ENCODE measurements at places on chromosomes 7 and 10.

DNA sequence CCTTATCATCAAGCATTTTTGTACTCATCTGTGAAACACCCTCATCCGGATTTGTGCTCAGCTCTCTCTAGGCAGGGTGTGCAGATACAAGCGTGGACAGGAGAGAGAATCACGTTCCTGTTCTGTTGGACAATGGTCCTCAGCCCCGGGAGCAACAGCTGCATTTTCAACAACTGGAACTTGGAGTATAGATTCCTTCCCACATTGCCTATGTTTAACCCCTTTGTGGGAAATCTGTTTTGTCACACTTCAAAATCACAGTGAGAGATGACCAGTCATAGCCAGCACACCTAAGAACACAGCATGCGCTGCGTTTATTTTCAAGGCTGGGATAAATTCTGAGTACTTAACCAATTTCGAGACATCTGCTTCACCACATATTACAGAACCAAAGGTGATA lies 32.5 kb downstream of the MAP3K8 start:
- no peak for DNase-seq

- DNase-seq = no peak
These were observed 56.7 kb upstream of the ELN start for GRCh38 chr7:73971322-73971703.

DNA sequence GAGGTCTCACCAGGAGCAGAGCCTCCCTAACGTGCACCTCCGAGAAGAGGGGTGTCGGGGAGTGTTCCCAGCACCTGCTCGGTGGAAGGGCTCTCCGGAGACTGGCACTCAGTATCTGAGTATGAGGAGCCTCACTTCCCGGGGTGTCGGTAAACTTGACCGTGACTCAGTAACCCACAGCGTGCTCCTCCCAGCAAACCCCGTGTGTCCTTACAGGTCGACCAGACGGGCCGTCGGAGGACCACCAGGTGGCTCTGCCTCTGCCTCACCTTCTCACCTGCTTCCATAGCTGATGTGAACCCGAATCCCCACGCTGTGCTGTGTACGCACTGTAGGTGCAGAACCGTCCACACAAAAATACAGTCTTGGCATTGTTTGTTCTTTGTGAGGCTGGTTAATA lies 29.0 kb upstream of the KNDC1 start:
- DNase-seq = no peak

- no peak for DNase-seq
These were observed 68.2 kb upstream of the RPA3 start for GRCh38 chr7:7786595-7786994.

GRCh38 chr7:68733219-68734153 lies 864.8 kb upstream of the AUTS2 start:
- DNase-seq = peak; percentile 6

GRCh38 chr7:94913391-94913790 lies 6.0 kb downstream of the PPP1R9A start:
- DNase-seq = no peak

GRCh38 chr10:88781206-88781605 lies 21.3 kb upstream of the LIPM start:
- DNase-seq = no peak

- no peak for DNase-seq
These were observed 10.2 kb downstream of the PLEKHA8 start for GRCh38 chr7:30038196-30038980.

DNA sequence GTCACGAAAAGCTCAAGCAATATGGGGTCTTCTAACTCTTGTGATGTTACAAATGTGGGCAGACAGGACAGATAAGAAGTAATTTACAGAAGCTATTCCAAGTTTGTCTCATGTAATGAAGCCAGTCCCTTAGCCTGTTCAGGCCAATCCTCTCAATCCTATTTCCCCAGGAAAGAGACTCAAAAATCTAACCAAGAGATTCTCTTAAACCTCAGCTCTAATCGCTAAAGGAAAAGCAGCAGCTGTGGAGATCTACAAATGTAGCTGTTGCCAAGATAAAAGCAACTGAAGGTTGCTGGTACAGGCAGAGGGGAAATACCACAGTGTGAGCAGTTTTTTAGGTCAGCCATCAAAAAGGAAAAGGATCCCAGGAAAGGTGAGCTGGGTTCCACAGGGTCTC lies 39.3 kb downstream of the ANK3 start:
- no peak for DNase-seq

DNA sequence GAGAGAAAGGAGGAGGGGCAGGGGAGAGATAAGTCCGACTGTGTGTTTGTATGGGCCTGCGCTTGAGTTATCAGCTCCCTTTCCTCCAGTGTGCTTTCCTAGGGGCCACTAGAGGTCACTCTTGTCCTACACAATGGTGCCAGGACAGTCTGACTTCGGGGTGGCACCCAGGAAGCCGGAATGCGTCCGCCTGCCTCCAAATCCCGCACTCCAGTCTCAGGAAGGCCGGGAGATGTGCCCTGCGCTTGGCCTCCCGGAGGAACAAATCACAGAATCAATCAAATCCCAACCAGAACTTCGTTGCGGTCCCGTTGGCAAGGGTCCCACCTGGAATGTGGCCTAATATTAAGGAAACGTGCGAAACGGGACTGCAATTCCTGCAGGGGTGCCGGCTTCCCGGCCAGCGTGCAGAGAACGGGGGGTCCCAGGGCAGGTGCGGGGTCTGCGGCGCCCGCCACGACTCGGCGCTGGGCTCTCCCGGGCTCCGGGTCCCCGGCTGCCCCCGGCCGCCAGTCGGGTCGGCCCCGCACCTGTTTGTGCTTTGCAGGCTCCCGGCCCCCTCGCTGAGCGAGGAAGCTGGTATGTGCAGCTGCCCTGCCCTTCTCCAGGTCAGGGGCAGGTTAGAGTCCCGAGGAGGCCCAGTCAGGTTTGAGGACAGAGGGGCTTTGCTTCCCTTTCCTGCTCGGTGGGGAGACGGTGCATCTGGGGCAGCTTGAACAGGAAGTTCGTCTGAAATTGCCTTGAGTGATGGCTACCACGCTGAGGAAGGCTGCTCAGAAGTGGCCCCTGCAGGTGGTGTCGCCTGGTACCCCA lies 21.0 kb upstream of the HPS1 start:
- peak; percentile 91 for DNase-seq

GRCh38 chr10:94443047-94443446 lies 40.7 kb downstream of the TBC1D12 start:
- DNase-seq = no peak

DNA sequence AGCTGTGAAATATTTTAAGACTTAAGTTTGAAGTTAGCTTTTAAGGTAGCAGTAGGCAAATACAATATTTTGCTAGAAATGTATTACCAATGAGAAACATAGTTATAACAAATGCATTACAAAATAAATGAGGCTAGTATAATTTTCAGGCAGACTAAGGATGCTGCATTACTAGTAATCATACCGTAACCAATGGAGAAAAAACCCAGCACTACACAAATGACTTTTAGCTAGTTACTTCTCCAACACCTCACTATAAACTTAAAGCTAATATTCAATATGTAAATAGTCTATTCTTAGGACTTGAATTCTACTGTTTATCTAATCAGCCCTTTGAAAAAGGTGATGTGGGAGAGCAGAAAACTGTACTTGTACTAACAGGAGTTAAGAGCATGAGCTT lies 285.3 kb upstream of the KLF14 start:
- no peak for DNase-seq

GRCh38 chr7:33040803-33041516 lies 21.6 kb downstream of the NT5C3A start:
- no peak for DNase-seq

DNA sequence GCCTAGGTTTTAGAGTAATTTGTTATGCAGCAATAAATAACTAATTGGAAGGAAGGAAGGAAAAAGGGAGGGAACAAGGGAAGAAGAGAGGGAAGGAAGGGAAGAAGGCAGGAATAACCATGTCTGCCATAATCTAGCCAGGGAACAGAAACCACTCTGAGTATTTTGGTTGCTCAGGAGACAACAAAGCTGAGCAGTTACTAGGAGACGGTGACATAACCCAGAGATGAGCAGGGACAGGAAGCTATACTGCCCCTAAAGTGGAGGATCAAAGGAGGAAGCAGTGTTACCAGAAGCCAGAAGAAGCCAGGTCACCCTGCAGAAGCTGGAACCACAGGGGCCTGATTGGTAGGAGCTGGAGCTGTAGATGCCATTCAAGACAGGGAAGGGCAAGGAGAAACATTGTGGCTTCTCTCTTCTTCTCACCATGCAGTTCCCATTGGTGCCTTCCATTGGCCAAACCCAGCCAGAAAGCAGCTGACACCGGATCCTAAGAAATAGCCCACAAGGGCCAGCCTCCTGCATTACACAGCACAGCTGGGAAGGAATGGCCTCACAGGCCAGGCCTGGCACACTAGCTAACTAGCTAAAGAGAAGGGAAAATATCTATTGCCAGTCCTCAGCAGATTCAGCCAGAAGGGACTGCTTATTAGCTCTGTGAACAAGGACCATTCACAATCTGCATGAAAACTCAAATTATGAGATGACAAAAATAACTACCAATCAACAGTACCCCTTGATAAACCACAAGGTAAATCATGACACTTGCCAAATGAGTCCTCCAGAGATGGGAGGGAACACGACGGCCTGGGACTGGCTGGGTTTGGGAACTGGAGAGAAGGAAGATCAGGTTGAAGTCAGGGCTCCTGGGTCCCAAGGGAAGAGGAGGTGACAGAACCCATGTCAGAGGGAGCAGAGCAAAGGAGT lies 184.5 kb upstream of the NFE2L3 start:
- DNase-seq = no peak

DNA sequence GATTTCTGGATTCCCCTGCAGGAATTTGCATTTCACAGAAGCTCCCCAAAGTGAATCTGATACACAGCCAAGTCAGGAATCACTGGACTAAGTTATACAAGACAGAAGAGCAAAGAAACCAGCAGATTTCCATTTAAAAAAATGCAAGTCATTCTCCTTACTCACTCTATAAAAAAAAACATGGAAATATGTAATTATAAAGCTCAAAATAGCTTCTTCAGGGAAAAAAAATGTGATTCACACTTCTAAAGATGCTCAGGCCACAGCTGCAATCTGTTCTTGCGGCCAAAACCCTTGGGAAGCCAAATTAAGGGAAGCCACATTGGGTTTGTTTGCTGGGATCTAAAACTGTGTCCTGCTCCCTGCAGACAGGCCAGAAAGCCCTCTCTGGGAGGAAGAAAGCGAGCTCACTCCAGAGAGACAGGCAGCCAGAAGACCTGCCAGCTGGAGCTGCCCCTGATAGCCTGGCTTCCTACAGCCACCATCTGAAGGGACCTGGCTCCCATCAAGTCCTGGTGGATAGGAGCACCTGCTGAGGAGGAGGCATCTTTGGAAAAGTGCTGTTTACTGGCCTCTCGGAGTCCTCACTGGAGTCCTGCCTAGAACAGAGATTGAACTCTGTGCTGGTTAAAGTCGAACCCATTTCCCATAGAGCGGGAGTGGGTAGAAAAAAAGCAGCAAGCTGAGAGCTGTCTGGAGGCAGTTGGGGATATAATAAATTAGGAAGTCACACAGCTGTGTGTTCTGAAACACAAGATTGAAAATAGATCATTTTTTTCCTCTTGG lies 359.2 kb upstream of the AOAH start:
- no peak for DNase-seq

DNA sequence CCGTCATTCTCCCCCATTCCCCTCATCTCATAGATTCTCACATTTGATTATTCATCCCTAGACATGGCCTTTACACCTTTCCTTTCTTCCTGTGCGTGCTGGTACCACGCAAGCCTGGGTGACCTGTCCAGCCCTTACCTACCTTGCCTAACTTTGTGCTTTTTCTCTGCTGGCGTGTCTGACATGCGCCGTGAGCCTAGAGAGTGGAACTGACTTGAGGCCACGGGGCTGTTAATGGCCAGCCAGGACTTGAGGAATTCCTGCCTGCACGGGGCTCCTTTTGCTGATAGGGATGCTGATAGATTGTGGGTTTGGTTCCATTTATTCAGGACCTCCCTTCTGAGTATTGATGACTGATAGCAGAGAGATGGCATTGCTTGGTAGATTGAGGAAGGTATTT lies 134.2 kb downstream of the DOCK1 start:
- DNase-seq = no peak

GRCh38 chr10:35503578-35503977 lies 101.6 kb upstream of the GJD4 start:
- DNase-seq = no peak

DNA sequence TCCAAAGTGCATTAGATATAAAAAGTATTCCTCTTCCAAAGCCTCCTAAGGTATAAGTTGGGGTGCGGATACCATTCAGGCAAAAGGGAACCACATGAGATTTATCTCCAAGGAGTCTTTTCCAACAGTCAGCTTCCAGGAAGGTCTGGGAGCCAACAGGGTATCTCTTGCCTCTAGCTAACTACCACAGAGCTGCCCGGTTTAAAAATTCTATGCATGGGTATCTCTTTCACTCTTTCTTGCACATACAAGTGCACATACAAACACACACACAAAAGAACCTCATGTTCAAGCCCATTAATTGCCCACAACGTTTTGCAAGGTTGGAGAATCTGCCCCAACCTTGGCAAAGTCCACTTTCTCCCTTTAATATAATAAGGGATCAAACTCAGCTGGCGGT lies 80.7 kb downstream of the CDK6 start:
- DNase-seq = no peak

DNA sequence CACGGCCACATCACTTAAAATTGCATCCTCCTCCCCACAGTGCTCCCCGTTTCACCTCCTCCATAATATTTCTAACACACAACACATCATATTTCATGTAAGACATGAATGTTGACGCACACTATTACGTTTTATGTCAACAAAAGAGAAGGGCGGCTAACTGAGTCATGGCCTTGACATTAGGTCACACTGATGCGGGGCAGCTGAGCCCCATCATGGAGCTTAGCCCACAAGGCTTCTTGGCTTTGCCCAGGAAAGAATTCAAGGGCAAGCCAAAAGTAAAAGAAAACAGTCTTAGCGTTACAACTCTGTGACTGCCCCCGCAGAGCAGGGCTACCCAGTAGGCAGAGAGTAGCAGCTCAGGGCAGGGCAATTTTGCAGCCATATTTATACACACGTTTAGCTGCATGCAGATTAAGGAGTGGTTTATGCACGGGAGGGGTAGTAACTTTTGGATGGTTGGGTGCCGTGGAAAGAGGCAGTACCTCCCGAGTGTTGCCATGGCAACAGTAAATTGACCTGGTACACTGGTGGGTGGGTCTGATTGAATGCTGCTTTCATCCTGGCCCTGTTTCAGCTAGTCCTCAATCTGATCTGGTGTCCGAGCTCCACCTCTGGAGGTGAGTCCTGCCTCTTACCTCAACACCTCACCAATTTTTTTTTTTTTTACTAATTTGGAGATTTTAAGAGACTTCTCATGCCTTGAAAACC lies 156.2 kb upstream of the FRMD4A start:
- no peak for DNase-seq

- no peak for DNase-seq
These were observed 747.3 kb downstream of the LRMDA start for GRCh38 chr10:76178532-76179292.

GRCh38 chr7:45203936-45204445 lies 46.4 kb downstream of the RAMP3 start:
- no peak for DNase-seq
